ENCODE measurements at places on chromosomes 7 and 10.

DNA sequence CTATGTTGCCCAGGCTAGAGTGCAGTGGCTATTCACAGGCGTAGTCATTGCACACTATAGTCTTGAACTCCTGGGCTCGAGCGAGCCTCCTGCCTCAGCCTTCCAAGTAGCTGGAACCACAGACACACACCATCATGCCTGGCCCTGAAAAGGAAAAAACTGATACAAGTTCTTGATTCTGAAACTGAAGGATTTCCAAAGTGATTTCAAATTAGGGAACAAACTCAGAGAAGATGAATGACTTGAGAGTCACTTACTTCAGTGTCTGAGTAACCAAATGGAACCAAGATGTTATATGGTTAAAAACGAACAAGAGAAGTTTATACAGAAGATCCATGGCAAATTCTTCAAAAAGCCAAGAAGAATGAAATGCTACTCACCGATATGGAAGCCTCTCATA lies 14.4 kb downstream of the CWF19L1 start:
- DNase-seq: no peak

- DNase-seq: peak; percentile 9
These were observed 33.9 kb downstream of the CACUL1 start for GRCh38 chr10:118720685-118721538.

DNA sequence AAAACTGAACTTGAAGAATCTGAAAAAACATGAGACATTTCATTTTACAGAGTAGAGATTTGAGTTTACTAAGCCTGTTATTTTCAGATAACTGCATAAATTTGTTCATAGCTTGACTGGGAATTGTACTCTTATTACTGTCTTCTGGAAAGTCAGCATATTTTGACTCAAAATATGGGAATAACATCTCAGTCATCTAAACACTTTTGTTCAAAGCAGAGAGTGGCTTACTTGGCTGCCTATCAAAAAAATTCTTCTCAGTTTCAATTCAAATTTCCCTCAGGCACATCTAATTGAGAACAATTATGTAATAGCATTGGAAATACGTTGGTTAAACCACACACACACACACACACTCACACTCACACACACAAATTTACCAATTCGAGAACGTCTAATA lies 384.6 kb downstream of the ARL4A start:
- no peak for DNase-seq

- peak; percentile 40 for DNase-seq
These were observed 5.5 kb upstream of the SLC25A13 start for GRCh38 chr7:96327429-96327828.

- DNase-seq: no peak
These were observed 70.6 kb downstream of the AP3M1 start for GRCh38 chr10:74079936-74080590.

GRCh38 chr7:82676777-82677463 lies 233.3 kb upstream of the CACNA2D1 start:
- peak; percentile 11 for DNase-seq

All from DMS153 (cell line).